ENCODE measurements at places on chromosomes 1 and 21. TPM values are rescaled to one million over a fixed set of nuclear protein-coding genes. Genes with fewer than 3 reads are reported as not detected.

DNA sequence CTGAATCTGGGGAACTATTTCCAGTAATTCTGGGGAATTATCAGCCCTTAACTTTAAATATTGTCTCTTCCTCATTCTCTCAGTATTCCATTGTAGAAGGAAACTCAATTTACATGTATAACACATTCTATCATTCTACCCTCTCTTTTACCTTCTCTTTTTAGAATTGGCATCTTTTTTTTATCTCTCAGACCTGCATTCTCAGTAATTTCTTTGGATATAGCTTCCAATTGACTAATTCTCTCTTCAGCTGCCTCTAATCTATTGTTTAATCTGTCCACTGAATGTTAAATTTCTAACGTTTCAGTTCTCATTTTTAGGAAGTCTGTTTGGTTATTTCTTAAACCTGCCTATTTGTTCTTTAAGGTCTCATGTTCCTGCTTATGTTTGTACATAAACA lies 33.0 kb downstream of the MAB21L3 start:
- DNase-seq, result no peak

DNA sequence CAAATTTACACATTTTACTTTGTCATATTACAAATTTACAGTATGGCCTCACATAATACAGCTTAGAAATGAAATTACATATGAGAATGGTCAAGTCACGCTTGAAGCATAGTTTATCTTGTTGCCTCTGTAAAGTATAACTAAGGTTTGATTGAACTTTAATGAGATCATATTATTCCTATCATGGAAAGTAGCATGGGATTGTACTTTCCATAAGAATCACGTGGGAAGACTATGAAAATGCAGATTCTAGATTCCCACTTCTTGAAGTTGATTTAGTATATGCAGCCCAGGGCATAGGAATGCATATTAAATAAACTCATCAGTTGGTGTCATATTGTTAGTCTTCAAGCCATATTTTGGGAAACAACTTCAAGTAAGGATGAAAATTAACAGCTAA lies 342.8 kb downstream of the NCAM2 start:
- DNase-seq, result no peak

- no peak for DNase-seq
Observed at GRCh38 chr1:177328251-177328650, 157.5 kb downstream of the BRINP2 start.

DNA sequence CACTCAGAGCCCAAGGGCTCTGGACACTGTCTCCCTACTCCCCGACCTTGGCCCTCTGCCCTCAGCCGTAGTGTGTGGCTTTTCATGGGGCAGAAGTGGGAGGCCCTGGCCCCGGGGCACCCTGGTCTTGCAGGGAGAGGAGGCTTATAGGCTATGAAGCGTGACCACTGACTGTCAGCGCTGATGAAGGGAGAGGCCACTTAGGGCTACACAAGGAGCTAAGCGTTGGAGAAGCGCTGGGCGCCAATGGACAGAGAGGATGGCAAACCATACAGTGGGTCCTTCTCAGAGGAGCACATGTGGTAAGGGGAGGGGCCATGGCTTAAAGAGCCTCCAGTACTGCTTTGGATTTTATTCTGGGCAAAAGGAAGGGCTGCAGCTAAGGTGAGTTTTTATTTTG lies 7.9 kb downstream of the CRABP2 start:
- DNase-seq, result no peak

MYCL gene
- not detected for total RNA-seq

CELA2B gene
- total RNA-seq, result not detected

PEF1 gene
- 78.3 TPM for total RNA-seq
